ENCODE measurements at places on chromosomes 2 and 18.

DNA sequence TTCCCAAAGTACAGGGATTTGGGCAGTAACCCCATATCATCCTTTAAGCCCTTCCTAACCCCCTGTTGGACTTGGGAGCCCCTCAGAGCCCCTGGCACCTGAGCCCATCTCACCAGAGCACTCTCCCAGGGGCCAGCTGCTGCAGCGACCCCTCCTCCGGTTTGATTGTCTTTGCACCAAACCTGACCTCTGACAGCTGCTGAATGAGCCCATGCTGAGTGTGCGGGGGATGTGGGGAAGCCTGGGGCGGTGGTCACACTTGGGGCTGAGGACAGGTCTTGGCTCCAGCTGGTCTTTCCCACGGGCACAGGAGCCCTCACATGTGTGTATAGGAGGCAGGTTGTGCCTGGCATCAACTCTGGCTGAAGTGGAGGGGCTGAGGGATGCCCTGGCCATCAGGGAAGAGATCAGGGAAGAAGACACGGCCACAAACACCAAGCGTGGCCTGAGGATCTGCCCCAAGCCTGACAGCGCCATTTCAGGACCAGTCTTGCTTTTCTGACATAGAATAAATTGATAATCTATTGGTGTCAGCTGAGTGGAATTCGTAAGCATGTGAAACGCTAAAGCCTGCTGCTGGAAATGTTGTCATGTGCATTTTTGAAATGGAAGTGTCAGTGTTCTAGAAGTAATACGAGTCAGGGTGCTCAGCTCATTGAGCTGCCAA is 102.4 kb downstream of the ACKR3 start:
- no peak for DNase-seq

DNA sequence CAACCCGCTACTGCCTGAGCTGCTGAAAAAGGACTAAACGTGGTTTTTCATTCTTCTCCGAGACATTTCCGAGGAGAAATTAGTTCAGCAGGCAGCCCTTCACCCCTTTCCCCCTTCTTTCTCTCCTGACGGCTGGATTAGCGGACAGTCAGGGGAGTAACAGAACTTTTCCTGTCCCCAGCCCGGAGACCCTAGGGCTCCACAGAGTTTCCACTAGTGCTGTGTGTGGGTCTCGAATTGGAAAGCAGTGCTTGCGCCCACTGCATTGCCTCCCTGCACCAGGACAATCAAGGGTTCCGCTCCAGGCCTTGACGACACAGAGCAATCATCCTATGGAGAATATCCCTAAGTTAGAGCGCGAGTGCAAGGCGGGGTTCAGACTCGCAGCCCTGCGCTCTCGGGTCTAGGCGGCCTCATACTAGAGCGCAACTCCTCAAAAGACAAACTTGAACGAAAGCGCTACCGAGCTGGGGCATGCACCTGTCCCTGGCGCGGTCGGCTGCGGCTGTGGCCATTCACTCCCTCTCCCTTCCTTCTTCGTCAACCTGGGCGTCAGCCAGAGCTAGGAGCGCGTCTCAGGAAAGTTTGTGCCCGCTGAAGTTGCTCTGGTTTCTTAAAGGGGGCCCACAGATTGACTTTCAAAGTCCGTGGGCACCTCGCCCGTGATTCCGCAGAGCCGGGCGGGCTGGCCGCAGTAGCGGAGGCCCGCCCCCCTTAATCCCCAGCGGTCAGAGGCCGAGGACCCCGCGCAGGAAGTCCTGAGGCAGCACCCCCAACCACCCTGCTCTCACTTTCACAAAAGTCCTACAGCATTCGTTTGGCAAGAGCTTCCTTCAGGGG is 801 bp downstream of the OSR1 start:
- no peak for DNase-seq

DNA sequence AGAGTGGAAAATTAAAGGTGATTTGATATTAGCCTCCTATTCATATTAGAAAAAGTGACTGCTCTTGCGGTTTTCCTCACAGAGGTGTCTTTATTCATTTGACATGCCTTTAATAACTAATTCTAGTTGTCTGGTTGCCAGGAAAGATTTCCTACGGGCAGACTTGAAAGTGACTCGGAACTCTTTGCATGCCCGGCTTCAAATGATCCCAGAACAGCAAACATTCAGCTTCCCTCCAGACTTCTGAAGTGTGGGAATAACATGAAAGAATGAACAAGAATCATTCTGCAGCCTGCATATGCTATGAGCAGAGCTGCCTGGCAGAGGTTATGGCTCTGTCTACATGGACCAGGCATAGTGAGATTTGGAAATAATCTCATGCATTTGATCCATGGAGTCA is 89.6 kb upstream of the PKDCC start:
- no peak for DNase-seq

GRCh38 chr2:205988274-205988673 is 97.7 kb downstream of the INO80D start:
- DNase-seq: no peak

DNA sequence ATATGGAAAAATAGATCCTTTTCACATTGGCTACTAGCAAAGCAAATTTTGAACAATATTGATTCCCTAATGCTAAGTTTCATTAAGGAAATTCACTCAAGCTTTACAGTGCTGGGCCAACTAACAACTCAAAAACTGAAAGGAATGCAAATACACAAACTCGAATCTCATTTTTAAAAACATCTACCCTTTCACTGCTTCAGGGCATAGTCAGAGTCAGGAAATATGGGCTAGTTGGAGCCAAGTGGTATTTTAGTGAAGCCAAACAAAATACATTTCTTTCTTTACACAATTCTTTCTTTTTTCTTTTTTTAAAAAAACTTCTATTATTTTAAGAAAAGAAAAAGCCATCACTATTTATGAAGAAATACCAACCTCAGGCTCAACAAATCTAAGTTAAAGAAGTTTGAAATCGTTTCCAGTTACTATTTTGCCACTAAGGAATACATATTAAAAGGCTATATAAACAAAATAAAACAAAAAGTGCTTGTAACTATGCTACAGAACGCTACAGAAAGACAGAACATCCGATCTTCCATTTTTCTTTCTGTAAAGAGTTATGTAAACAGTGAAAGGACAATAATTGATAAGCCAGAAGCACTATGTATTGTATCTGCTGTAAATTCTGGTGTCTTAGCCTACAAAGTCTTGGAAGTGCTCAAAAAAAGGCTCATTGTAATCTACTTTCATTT is 113.6 kb upstream of the STK17B start:
- DNase-seq: no peak

DNA sequence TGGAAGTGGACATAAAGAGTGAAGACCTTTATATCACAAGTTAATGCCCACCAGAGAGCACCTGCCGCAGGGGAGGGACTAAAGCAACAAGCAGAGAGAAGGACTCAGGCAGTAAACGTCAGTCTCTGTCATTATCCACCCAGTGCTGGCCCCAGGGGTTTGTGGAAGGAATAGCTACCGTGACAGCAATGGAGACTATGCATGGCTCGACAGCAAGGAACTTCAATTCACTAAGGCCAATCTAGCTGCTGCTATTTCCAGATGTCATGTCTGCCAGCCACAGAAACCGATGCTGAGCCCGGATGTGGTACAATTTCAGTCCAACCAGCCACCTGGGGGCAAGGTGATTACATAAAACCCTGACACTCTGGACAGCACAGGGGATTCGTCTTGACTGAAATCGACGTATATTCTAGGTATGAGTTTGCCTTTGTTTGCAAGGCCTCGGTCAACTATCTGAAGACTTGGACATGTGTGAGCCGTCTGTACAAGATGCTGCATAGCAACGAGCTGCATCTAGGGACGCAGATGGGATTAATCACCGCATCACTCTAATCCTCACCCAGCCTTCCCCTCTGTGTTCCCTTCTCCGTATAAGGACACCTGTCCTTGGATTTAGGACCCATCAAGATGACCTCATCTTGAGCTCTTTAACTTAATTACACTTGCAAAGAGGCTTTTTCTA is 154.1 kb upstream of the SH3BP4 start:
- peak; percentile 90 for DNase-seq

DNA sequence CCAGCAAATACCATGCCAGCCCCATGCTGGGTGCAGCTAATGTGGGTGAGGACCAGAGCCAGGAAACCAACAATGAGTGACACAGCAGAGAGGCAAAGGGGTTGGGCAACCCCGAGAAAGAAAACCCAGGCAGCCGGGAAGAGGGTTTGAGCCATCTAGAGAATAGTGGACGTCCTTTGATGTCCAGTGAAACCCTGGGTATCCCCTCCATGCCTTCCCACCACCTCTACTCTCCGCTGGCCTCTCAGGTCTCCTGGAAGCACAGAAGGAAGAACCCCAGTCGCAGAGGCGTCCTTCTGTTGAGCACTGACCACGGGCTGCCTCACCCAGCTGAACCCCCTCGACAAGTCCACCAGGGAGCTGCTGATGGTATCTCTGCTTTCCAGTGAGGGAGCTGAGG is 657.4 kb upstream of the ID2 start:
- DNase-seq: no peak

DNA sequence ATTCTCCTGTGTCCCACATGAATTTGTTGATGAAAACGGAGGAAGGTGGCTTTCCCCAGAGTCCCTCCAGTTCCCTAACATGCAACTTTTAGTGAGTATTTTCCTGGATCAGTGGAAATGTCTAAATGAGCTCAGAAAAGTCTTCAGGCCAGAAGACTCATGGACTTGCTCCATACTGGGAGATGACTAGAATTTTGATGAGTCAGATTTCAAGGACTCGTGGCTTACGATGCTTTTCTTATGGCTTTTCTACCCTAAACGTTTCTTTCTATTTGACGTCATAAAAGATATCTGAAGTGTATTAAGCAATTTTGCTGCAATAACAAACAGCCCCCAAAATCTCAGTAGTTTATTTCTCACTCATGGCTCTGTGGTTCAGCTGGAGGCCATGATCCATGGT is 397.6 kb downstream of the FBXO15 start:
- no peak for DNase-seq

DNA sequence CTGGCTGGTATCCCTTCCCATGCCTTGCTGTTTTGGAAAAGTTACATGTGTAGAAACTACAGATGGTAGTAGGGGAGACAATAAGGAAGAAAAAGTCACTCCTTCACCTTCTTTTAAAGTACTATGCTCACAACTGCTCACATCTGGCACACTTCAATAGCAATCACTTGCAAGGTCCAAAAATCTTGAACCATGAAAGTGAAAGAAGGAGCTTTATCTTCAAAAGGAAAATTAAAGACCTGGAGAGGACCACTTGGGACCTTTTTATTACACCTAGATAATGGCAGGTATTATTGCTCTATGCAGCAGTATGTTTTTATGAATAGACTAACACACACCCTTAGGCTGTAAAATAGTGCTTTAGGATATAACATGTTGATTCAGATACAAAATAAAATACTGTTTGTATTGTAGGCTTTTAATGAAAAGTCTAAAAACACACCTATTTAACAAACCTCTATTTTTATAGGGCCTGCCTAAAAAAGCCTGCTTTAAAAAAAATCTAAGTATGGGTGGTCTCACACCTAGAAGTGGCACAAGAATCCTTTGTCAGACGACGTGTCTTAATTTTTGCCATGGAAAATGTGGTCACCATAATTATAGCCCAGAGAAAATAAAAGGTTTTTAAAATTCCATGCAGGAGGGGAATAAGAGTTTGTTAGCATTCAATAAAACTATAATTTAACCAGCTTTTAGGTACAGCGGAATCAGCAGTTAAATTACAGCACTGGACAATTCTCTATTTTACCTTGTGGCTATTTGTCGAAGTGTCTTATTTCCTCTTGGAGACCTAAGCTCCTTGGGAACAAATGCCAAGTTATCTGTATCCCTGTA is 124.0 kb downstream of the BCL2 start:
- no peak for DNase-seq

DNA sequence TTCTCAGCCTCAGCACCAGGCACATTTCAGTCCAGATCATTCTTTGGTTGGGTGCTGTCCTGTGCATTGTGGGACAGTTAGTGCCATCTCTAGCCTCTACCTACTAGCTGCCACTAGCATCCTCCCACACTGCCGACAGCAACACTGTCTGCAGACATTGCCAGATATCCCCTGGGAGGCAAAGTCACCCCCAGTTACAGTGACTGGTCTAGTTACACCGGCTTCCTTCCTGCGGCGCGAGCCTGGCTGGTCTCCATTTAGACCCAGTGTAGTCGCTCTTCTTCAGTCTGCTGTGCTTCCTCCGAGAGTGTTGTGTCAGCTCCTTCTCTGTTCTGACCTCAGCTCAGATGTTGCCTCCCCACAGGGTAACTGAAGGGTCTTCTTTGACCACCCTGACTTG is 283.1 kb downstream of the PHLPP1 start:
- DNase-seq: no peak

DNA sequence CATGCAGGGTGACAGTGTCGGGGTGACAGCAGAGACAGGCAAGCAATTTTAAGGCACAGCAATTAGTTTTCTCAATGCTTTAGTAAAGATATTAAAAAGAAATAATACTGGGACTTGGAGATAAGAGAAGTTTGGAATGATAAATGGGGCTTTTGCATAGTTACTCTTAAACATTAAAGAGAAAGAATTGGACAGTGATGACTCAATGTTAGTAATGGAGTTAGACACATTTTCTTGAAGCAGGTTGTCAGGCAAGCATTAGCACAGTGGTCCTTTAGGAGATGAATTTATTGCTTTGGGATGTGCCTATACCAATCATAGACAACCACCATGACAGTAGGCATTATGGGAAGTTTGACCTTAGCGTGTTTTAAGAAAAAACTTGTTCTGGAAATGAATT is 228.3 kb upstream of the RAB12 start:
- no peak for DNase-seq

DNA sequence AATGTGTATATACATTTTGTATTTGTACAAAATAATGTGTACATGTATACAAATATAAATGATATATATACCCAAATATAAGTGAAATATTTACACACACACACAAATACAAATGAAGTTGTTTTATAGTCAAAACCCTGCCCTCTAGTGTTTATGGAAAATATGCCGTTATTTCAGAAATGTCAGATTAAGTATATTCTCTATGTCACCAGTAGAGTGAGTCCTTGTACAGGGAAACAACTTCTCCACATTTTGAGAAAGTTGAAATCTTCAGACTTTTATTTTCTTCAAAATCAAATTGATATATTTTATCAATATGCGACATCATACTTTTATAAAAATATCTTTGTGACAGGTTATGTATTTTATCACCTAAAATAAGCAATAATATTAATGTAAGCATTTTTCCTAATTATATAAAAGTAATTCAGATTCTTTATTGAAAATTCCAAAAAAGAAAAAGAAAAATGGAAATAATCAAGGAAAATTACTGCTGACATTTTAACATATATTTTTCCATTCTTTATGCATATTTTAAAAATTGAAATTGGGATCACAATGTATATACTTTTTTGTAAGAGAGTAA is 22.4 kb downstream of the ARL6IP6 start:
- no peak for DNase-seq

- DNase-seq: no peak
Observed at GRCh38 chr18:65422544-65423136, 328.2 kb upstream of the CDH7 start.

GRCh38 chr18:21722687-21723086 is 17.9 kb upstream of the MIB1 start:
- no peak for DNase-seq

Measured in WERI-Rb-1 (cell line).